ENCODE measurements at places on chromosomes 12 and 14. TPM values are rescaled to one million over a fixed set of nuclear protein-coding genes. Genes with fewer than 3 reads are reported as not detected.

DNA sequence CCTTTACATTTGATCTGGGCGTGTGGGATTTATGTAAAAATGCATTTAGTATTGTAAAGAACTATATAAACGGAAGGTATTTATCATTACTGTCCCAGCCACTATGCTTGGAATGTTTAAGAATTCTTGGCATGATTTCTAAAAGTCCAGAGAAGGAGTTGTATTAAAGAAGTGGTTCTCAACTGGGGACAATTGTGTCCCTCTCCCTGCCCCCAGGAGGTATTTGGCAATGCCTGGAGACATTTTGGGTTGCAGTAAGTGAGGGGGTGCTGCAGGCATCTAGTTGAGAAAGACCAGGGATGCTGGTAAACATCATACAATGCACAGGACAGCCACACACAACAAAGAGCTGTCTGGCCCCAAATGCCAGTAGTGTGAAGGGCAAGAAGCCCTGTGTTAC, 7.2 kb downstream of the SLC38A1 start:
- DNase-seq: no peak

DNA sequence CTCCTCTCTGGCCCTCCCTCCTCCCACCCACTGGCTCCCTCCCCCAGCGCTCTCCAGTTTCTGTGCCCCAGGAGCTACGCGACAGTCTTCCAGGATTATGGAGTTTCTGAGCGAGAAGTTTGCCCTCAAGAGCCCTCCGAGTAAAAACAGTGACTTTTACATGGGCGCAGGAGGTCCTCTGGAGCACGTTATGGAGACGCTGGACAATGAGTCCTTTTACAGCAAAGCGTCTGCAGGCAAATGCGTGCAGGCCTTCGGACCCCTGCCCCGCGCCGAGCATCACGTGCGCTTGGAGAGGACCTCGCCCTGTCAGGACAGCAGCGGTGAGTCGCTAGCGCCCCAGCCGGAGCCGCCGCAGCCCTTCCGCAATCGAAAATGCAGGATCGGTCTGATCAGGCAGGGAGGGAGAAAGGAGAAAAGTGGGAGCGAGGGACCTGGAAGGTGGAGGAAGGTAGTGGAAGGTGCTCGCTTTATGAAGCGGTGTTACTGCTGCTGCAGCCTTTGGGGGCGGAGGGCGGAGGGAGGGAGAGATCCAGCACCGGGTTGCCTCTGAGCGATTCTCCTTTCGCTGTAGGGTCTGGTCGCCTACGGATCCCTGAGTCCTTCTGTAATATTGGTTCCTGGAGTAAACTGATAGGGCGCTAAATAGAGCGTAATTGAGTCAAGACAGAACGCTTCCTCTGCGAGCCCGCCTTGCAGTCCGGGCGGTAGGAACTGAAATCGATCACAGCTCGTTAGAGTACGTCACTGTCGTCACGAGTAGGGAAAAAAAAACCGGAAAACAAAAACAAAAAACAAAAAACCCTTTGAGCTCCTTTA, at the start of gene ALX1:
Gene ALX1, plus strand, starts transcription at position 56 of the 819 bp plus-strand sequence. Its CDS starts 42 bp downstream, at position 98.
- DNase-seq: peak; percentile 87

- DNase-seq: no peak
Observed at GRCh38 chr12:121278169-121279070, 18.1 kb downstream of the CAMKK2 start.

- DNase-seq: no peak
Observed at GRCh38 chr14:99079061-99079727, 192.8 kb downstream of the BCL11B start.

GRCh38 chr12:62263966-62264365, 3.8 kb downstream of the USP15 start:
- DNase-seq: no peak

DNA sequence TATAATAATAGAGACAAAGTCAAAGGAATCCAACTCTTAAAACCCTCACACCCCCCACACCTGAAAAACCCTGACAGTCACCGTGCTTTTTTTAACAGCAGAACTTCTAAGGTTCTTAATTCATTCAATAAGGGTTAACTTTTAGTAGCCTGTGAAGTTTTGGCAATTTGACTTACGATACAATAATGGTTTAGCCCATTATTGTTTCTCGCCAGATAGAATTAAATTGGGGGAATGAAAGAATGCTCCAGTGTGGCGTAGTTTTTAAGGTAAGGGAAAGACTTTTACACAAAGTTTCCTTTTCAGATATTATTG, 604 bp upstream of the MAGOHB start:
- DNase-seq: no peak

- no peak for DNase-seq
Observed at GRCh38 chr14:99604766-99605298, 825 bp upstream of the CCDC85C start.

DNA sequence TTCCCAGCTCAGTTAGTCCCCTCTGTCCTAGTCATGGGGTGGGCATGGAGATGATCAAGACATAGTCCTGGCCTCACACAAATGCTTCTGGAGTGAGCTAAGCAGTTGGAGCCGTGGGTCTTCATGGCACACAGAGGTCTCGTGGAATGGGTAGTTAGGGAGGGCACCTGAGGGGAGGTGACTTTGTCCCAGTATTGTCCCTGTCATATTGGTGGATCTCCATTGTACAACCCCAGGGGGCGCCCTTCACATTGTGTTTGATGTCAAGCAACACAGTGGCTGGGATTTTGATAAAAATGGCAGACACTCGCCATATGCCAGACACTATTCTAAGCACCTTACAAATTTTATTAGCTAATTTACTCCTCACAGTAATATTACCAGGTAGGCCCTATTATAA, 175.4 kb upstream of the LHX5 start:
- DNase-seq: no peak

DNAH10 gene
- polyA plus RNA-seq: 0.02 TPM

DNA sequence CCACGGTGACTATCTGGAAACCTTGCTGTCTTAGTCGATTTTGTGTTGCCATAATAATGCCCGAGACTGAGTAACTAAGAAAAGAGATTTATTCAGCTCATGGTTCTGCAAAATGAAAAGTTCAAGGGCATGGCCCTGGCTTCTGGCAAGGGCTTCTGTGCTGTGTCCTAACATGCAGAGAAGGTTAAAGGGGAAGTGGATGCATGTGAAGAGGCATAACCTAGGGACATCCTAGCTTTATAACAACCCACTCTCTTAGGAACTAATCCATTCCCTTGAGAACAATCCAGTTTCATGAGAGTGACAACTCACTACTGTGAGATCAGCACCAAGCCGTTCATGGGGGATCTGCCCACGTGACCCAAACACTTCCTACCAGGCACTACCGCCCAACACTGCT, 11.5 kb downstream of the FLVCR2 start:
- no peak for DNase-seq

MGAT4C gene
- 1.6 TPM for polyA plus RNA-seq

ASB2 gene
- 3.2 TPM for polyA plus RNA-seq

All from H1 (cell line).